Naive B cell (primary cell): ENCODE measurements at places on chromosomes 4 and X.

GRCh38 chrX:51894697-51895336 lies 1.4 kb downstream of the MAGED1 start:
- peak; percentile 18 for DNase-seq

GRCh38 chr4:22407361-22407760 lies 108.5 kb downstream of the ADGRA3 start:
- no peak for DNase-seq

- DNase-seq, result no peak
Observed at GRCh38 chr4:169024762-169025161, 14.7 kb upstream of the CBR4 start.

DNA sequence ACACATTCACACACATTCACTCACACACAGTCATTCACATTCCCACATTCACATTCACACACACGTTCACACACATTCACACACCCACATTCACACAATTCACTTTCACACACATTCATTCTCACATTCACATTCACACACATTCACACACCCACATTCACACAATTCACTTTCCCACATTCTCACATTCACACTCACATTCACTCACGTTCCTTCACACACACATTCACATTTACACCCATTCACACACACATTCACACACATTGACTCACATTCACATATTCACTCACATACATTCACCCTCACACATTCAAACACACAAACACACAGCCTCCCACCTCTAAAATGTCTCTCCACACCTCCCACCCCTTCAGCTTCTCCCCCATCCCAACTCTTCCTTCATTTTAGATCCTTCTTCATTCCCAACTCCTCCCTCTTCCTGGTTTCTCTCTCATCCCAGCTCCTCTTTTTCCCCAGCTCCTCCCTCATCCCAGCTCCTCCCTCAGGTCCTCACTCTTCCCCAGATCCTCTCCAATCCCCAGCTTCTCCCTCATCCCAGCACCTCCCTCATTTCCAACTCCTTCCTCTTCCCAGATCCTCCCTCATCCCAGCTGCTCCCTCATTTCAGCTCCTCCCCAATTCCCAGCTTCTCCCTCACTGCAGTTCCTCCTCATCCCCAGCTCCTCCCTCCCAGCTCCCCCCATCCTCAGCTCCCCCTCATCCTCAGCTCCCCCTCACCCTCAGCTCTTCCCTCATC lies 111.0 kb downstream of the FAM53A start:
- no peak for DNase-seq

GRCh38 chr4:106238820-106239420 lies 77.1 kb downstream of the TBCK start:
- DNase-seq, result no peak

- no peak for DNase-seq
Observed at GRCh38 chr4:138871555-138871875, 144.1 kb upstream of the NOCT start.
